Caki2 (cell line): ENCODE measurements at places on chromosomes 5 and 9.

DNA sequence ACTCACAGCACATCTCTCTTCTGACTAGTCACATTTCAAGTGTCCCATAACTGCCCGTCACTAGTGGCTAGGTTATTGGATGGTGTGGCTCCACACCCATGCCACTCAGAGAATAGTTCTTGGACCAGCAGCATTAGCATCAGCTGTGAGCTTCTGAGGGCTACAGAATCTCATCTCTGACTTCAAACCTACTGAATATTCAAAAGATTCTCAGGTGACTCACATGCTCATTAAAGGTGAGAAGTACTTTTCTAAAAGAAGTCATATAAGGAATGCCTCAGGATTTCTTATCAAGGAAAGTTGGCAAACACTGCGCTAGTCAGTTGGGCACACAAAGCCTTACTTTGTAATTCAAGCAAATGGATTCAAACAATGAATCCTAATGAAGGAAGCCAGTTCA, 305.0 kb upstream of the CDH12 start:
- DNase-seq: no peak

DNA sequence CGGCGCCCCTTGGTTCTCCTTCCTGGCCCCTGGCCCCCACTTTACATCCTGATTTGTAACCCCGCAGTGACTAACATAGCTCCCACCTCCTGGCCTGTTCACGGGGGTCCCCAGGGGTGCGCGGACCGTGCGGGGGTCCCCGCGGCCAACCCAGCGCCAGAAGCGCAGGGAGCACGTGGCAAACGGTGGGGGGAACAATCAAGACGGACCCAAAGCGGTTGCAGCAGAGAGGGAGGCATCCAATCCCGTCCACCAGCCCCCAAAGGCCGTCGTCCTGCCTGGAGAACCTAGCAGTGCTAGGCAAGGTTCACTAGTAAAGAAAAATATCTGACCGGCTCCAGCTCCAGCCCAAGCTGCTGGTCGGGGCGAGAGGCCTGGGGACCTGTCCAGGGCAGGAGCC, 201.5 kb downstream of the AUH start:
- DNase-seq: no peak

GRCh38 chr5:31485376-31486207, 46.3 kb downstream of the DROSHA start:
- no peak for DNase-seq

- no peak for DNase-seq
Observed at GRCh38 chr5:64462391-64462790, 43.4 kb upstream of the RGS7BP start.

DNA sequence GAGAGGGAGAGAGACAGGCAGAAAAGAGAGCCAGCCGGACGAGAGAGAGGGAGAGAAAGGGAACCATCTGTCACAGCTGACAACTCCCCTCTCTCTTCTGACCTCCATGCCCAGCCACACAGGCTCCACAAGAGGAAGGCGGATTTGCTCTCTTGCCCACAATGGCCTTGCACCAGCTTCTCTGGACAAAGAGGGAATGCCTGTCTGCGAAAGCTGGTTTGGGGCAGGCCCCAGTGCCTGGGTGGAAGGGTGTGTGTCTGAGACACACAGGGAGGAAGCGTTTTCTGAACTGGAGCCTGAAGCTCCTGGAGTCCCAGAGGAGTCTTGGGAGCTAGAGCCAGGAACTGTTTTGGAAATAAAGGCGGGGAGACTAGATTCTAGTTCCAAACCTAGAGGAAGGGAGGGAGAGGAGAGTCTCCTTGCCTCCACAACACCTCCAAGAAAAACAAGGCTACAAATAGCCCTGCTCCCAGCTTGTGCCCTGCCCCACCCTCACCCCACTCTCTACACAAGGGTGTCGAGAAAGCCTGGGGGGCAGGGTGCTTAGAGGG, 12.5 kb downstream of the C1QTNF2 start:
- no peak for DNase-seq

GRCh38 chr5:73582285-73583145, 17.0 kb downstream of the UTP15 start:
- DNase-seq: no peak

DNA sequence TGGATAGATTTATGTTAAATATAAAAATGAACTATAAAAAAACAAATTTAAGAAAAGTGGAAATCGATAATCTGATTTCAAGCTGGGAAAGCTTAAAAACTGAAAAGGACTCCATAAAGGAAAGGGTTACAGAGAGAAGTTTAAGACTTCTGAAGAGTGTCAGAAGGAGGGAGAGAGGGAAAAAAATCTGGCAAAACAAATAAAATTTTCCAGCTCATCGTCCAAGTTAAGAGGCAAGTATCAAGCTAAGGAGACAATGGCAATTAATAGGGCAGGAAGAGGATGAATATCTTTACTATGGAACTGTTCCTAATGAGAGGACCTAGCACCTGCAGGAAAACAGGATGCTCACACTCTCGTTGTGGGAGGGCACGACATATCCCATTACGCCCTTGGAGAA, 20.5 kb upstream of the HEXB start:
- no peak for DNase-seq
